ENCODE measurements at places on chromosomes 5 and 9.
A peak's percentile ranks its signal among the peaks of the same experiment; 100 is the strongest.

GRCh38 chr9:124257070-124257843 is 492 bp upstream of the NEK6 start:
- peak; percentile 48 for DNase-seq

DNA sequence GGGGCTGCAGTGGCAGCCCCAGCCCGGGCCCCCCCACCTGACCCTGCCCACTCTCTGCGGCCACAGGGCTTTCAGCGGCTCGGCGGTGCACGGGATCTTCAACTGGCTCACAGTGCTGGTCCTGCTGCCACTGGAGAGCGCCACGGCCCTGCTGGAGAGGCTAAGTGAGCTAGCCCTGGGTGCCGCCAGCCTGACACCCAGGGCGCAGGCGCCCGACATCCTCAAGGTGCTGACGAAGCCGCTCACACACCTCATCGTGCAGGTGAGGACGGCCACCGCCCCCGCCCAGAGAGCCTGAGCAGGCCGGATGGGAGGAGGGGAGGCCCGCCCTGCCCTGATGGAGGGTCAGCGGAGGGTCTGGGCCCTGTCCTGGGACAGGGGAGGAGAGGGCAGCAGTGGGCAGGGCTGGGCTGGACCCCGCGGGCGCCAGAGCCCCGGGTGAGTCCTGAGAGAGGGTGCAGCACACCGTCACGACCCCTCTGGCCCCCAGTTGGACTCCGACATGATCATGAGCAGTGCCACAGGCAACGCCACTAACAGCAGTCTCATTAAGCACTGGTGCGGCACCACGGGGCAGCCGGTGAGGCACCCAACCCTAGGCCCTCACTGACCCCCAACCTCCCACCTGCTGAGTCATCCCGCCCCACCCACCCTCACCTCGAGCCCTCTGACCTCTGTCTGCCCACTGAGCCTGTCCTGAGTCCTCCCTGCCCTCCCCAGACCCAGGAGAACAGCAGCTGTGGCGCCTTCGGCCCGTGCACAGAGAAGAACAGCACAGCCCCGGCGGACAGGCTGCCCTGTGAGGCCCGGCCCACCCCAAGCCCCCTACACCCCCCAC is 2.7 kb downstream of the SLC34A3 start:
- no peak for DNase-seq

DNA sequence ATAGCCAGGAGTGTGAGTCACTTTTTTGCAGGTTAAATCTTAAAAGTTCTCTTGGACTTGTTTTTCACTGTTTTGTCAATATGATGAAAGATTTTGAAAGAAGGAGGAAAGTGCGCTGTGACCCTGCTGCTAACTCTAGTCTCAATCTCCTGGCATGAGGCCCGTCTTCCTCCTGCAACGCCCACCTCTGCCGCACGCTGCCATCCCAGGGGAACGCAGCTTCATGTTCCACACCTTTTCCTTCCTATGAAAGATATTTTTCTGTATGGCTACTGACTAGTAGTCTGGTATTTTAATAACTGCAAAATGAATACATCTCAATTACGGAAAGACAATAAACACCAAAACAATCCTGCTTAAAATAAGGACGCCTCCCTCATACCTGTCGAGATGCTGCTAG is 8.3 kb downstream of the PPIC start:
- no peak for DNase-seq

- DNase-seq: no peak
These were observed 139.5 kb downstream of the RGS3 start for GRCh38 chr9:113603048-113603375.

DNA sequence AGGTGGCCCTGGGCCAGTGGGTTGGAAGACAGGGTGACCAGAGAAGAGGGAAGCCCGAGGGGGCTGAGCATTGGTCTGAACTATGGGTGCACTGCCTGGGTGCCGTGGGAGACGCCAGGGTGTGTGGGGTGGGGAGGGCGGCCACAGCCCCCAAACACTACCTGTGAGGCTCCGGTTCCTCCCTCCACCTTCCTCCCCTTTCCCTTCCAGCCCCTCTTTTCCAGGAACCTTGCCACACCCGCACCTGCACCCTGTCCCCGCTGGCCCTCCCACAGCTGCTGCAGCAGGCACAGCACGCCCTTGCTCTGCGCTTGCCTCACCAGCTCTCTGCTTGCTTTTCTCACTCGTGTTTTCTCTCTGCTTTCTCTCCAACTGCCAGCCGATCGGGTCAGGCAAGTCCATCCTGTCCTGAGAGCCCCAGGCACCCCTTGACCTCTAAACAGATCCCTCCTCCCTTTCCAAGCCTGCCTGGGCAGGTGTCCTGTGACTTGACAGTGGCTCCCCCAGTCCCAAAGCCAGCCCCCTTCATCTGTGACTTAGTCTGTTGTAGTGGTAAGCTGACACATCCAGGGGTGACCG is 193.7 kb downstream of the MSX2 start:
- DNase-seq: no peak
